Naive thymus-derived CD8-positive, alpha-beta T cell (primary cell): ENCODE measurements at places on chromosomes 6 and 20.

DNA sequence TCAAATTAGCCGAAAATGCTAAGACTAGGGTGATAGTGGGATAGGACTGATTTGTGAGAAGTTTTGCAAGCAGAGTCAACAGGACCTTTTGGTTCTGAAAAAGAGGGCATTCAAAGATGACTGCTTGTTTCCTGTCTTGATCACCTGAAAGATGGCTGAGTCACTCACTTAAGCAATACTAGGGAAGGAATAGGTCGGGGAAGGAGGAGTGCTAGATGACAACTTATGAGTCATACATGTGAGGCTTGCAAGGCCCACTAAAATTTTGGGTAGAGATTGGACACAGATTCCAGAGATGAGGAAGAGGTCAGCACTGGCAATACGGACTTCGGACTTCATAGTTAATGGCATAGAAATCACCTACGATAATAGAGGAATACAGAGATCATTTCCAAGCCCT, 89.2 kb downstream of the FAM83B start:
- DNase-seq: no peak

- DNase-seq: no peak
Observed at GRCh38 chr6:10180138-10181074, 234.5 kb downstream of the TFAP2A start.

- no peak for DNase-seq
Observed at GRCh38 chr20:53706008-53706465, 112.4 kb upstream of the ZNF217 start.

DNA sequence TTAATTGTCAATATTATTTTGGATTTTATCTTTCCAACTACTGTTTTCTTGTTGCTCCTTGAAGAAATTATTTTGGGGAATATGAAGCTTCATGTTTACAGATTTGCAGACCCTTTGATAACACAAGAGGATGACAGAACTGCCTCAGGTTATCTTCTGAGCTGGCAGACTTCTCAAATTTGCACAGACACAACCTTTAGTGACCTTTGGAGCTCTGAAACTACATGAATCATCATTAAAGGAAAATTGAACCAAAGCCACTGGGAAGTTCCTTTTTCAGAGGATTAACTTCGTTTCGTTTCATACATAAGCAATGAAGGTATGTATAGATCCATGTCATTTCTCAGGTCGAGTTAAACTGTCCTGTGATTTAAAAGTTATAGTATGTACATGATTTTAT, 85.9 kb downstream of the FBXO5 start:
- DNase-seq: no peak

DNA sequence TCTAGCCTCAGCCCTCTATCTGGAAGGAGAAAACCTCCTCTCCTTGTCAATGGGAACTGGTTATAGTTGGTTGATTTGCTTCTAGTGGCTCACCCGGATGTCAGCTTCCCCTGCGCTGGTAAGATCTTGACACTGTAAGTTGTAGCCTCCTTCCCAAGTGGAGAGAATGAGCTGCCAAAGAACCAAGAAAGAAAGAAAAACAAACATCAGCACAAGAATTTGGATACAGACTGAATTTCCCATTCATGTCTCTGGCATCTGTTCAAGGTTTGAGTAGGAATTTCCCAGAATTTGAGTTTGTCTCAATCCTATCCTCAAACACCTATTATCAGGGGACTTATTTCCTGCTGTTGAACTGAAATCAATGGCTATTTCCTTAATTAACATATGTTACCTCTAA, 44.1 kb downstream of the ELOVL2 start:
- DNase-seq: no peak

DNA sequence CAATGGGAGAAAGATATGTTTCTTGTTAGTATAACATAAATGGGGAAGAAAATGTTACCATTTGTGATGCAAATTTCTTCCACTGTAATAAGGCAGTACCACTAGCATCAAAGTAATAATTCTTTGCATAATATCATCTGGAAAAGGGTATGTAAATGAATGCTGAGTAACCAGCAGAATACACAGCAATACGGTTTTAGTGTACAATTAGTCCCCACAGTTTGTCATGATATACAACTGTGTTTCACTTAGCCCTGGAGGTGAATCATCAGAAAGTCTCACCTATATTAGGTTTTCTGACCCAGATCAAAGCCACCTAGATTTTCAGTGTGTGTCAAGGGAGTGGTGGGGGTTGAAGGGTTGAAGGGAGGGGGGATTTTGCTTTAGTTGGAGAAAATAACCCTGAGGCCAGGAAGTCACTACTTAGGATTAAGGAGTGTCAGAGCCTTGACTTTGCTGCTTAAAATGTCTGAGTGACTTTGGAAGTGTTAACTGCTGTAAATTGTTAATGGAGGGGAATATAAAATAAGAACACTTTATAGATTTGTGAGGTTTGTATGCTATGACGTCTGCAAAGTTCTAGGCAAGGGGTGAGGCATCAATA, 8.6 kb upstream of the MEI4 start:
- no peak for DNase-seq

- DNase-seq: no peak
Observed at GRCh38 chr6:110815015-110815410, 256 bp downstream of the CDK19 start.

GRCh38 chr6:108699290-108700041, 138.7 kb downstream of the FOXO3 start:
- no peak for DNase-seq
